ENCODE measurements at places on chromosomes 2 and 18.

GRCh38 chr2:24209389-24210105 is 34.7 kb downstream of the FAM228A start:
- DNase-seq = no peak

DNA sequence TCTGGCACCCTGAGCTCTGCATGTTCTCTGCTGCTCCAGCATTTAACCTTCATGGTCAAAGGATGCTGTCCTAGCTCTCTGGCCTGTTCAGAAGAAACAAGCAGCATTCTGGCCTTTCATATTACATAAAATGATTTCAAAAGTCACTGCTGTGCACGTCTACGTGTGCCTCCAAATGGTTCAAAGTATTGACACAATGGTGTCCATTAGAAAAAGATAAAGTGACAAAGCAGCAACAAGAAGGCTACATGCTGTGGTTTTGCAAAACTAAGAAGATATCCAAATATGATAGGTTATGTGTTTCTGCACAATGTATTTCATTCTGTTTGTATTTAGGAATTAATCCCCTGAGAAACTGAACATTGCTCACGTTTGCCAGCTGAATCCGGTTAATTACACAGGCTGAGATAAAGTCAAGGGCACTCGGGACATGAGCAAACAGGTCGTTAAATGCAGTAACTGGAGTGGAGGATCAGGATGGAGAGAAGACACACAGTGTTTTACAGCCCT is 258.5 kb downstream of the DOK6 start:
- DNase-seq = no peak

- DNase-seq = no peak
These were observed 47.6 kb upstream of the ARHGAP15 start for GRCh38 chr2:143081616-143082015.

DNA sequence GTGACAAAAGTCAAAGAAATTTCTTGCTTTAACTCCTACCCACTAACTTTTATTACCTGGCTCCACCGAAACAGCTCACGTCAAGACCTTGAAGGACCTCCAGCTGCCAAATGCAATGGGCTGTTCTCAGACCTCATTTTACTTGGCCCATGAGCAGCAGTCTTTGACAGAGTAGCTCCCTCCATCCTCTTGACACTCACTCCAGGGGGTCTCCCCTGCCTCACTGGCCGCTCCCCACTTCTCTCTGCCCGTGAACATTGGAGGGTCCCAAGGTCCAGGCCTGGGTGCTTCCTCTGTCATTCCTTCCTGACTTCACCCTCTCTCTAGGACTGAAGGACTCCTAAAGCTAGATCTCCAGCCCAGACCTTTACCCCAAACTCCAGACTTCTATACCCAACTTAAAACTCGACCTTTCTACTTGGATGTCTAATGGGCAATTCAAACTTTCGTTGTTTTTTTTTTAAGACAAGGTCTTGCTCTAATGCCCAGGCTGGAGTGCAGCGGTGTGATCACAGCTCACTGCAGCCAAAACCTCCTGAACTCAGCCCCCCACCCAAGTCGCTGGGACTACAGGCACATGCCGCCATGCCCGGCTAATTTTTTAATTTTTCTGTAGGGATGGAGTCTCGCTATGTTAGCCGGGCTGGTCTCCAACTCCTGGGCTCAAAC is 92.9 kb upstream of the ST3GAL5 start:
- no peak for DNase-seq

DNA sequence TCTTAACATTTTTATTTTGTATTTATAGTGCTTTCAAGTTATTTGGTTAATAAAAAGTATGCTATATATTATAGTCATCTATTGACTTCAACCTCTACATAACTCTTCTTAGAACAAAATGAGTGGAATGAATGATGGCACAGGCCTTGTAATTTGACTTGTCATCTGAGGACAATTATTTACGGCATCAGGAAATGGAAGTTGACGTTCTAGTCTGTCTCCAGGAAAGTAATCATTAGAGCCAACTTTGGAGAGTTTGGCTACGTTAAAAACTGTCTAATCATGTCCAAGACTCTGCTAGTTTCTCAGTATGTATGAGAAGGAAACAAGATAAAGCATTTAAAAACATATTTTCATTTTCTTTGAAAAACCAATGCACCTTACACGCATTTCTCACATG is 353.6 kb downstream of the ARHGAP15 start:
- DNase-seq = no peak

DNA sequence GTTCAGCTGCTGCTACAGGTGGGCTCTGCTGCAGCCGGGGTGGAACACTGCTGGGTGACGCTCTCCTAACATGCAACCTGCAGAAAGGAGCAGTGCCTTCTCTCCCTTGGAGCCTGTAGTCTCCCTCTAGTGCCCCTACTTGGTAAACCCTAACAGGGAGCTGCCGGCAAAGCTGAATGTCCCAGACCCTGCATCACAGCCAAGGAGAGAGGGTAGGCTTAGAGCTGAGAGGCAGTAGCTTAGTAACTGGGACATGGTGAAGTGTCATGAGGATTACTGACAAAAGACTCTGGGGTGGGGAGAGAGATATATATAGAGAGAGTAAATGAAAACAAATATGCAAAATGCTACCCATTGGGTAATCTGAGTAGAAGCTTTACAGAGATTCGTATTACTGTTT is 9.9 kb downstream of the NCAPH start:
- no peak for DNase-seq

GRCh38 chr2:105928563-105928962 is 183.9 kb downstream of the NCK2 start:
- no peak for DNase-seq

DNA sequence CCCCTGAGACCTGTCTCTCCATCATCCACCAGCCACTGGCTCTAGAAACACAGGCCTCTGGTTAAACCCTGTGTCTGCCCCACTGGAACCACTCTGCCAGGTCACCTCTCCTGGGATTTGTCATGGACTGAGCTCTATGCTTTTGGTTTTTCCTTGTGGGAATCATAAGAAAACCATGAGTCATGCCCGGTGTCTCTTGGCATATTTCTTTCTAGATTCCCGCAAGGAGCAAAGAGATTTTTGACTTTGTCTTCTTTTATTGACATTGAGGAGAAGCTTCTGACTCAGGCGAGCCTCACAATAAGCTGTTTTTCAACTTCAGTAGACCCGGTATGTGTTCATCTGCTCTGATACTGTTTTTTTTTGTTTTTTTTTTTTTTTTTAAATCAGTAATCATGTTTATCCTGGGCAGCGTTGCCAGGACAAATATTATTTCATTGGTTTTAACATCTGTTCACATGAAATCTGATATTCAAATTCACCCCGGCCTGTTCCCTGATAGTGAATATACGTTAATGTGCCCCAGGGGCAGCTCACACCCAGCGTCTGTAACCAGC is 207.1 kb downstream of the ACKR3 start:
- DNase-seq = no peak

- DNase-seq = no peak
These were observed 1.1 kb upstream of the B3GNT2 start for GRCh38 chr2:62194558-62195420.

DNA sequence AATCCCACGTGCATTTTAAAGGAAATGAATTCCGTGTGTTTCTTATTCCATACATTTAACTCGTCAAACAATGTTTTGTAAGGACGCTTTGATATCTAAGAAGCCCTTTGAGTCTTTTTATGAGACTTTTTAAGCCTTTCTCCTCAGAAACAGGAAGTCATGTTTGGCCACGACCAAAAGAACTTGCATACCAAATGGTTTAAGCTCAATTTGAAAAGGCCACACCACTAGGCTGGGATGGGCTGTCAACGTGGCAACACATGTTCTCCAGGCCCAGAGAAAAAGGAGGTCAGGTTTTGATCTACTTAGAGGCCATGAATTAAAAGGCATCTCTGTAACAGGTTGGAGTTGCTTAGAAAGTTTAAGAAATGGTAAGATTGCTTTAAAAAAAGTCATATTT is 441.8 kb downstream of the CMPK2 start:
- no peak for DNase-seq

DNA sequence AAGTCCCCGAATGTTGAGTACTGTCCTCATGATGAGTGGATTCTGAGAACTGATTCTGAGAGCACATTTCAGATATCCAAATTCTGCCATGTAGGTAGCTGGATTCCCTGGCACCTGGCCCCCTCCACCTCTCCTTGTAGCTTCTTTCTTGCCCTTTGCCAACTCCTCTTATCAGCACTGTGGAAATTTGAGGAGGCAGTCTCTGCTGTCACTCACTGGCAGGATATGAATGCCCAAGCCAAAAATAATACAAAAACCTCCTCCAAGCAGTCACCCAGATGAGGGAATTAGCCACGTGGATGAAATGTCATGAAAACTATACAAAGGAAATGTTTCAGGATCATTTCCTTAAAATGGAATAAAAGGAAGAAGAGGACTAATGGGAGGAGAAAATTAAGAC is 276.8 kb downstream of the SETBP1 start:
- DNase-seq = no peak

DNA sequence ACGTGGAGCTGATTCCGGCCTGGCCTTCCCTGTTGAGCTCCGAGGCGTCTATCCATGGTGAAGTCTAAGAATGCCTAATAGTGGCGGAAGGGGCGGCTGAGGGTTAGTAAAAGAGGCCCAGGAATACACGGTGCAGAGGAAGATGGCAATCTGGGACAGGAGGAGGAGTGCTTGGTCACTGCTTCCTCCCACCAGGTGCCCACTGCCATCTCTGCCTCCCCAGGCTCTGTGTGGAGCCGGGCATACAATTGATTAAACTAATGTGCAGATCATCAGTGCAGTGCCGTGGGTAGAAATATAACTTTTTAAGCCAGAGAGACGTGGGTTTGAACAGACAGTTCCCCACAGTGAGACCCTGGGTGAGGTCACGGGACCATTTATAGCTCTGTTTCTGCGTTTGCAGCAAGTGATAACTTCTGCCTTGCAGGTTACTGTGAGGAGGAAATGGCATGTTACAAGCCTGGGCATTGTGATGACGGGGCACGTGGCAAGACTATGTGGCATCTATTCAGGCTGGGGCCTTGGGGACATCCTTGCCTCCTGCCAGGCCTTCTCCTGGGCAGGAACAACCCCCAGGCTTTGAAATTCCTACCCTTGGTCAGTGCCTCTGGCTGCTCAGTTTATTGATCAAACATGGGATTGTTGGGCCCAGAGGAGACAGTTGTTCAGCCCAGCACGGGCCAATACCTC is 204.9 kb downstream of the ASB1 start:
- no peak for DNase-seq

DNA sequence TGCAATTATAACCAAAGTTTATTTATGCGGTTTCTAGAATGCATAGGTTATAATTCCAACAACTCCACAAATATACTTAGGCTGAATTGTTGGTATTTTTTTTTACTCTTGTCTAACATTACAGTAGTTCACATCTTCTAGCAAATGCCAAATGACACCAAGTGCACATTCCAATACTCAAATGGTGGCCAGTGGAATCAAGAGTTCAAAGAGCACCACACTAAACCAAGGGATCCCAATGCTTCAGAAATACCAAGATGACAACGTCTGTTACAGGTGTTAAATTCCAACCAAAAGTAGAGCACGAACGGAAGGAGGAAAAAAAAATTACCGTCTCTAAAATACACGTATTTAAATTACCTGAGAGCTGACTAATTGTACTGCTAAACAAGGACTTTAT is 136.2 kb downstream of the TMEM247 start:
- no peak for DNase-seq

DNA sequence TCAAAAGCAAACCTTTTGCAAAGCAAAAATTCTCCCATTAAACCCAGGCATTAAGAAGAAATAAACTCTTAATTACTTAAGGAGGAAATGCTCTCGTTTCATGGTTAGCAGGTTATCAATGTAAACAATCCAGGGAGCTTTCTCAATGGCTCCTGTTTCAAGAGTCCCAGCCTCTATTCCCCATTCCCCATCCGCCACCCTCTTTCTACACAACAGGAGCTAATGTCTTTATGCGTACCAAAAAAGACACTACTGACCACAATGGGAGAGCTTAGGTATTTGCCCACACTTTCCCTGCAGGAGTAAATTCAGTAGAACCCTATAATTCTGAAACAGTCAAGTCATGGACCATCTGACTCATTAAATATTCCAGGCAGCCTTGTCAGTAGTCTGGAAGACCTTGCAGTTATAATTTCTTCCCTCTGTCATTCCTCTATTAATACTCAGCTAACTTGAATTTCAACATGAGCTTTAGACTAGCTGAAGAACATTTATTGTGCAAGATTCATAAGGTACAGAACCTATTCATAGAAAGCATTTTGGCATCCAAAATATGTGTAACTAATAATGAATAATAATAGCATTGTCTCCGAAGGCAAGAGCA is 48.6 kb downstream of the SLC8A1 start:
- DNase-seq = no peak

GRCh38 chr2:133667085-133667484 is 98.8 kb upstream of the NCKAP5 start:
- DNase-seq = no peak

- no peak for DNase-seq
These were observed 50.2 kb upstream of the MRPL33 start for GRCh38 chr2:27721335-27721734.

DNA sequence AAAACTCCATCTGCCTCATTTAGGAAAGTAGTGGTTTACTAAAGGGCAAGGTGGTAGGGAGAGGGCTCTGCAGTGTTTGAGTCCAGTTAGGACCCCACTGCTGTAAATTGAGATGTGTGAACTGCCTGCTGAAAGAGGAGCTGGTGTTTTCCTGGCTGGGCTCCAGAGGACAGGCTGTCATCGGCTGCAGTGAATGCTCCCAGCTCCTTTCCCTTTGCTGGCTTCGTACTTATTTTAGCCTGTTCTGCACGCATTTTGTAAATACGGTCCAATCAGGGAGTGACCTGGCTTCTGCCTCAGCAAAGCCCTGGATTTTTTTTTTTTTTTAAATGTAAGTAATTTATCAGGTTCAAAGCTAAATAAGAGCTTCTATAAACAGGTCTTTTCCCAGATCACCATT is 37.5 kb downstream of the SLC4A3 start:
- no peak for DNase-seq

- DNase-seq = no peak
These were observed 131.2 kb upstream of the TTC39C start for GRCh38 chr18:23883277-23883790.

DNA sequence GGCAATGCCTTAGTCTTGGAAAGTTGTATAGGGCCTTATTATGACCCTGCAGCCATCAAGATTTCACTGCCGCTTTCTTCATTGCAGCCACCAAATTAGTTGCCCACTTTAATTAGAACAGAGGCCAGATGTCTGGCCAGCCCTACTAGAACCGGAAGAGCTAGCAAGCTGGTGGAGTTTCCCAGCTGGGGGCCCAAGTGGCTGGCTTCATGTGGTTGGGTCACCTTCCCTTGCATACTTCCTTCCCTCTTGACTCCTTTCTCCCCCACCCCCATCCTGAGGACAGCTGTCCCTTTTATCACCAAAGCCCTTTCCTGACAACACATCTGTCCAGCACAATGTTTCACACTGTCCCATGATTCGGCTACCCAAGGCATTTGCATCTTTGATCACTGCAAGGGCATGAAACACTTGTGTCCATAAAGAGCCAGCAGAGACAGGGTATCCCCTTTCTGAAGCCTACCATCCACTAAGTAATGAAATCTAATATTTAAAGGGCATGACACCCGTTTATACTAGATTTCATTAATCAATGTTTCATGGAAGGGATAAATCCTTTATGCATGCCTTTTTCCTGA is 187.2 kb downstream of the BCL11A start:
- no peak for DNase-seq

- DNase-seq = no peak
These were observed 71.7 kb downstream of the TPGS2 start for GRCh38 chr18:36757081-36757480.

Measured in activated naive CD4-positive, alpha-beta T cell treated with anti-CD3 and anti-CD28 coated beads, Interleukin-2, amount 50 U/mL, for 16 hours (primary cell).